GM20000 (cell line): ENCODE measurements at places on chromosomes 1 and 21.

- DNase-seq: no peak
Measured at GRCh38 chr1:73781251-73781650, 416.7 kb downstream of the LRRIQ3 start.

DNA sequence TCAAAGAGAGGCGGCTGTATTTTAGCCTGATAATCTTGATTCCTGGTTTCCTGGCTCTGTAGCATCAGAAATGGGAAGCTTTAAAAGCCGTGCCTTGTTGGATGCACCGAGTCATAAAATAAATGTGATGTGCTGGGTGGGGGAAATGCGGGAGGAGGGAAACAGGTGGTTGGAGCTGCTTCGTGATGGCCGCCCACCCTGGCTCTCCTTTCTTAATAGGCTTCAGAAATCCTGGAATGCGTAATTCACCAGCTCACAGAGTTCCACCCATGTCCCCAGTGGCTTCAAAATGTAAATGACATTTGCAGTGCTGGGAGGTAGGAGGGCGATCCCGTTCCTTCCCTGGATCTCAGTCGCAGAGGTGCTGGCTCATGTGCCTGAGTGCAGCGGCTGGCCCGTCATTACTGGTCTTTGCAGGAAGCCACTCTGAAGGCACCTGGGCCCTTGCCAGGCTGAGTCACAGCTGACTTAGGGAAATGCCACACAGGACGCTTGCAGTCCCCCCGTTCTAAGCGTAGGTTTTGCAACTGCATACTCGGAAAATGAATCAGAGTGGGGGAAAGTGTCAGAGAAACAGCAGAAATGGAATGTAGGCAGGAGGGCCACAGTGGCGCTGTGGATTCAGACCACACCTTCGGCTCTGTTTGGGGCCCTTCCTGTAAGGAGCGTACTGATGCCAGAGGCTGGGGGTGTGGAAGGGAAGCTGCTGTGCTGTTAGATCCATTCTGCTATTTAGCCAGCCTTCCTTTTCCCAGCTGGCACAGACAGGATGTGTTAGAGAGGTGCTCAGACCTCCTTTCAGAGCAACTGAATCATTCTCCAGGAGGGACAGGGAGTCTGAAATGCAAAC, 37.6 kb downstream of the GALNT2 start:
- peak; percentile 61 for DNase-seq

DNA sequence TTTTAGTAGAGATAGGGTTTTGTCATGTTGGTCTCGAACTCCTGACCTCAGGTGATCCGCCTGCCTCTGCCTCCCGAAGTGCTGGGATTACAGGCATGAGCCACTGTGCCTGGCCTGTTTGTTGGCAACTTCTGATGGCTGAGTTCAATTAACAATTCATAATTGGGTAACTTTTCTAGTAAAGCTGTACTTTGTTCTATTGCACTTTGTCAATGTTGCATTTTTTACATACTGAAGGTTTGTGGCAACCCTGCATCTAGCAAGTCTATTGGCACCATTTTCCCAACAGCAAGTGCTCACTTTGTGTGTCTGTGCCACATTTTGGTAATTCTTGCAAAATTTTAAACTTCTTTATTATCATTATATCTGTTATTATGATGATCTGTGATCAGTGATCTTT, 64.5 kb upstream of the USP24 start:
- no peak for DNase-seq

DNA sequence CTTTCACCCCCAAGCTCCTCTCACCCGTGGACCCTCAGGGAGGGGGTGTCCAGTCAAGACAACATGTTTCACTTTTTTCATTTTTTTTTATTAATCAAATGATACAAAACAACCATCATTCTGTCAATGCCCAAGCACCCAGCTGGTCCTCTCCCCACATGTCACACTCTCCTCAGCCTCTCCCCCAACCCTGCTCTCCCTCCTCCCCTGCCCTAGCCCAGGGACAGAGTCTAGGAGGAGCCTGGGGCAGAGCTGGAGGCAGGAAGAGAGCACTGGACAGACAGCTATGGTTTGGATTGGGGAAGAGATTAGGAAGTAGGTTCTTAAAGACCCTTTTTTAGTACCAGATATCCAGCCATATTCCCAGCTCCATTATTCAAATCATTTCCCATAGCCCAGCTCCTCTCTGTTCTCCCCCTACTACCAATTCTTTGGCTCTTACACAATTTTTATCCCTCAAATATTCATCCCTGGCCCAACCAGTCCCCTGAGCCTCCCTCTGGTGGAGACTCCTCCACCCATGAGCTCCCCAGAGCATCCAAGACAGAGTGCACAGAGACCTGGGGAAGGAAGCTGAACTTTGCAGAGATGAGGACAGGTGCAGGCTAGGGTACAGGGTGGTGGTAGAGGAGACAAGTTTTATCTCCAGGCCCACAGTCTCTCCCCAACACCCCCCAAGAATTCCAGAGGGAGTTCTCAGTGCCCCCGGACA, 1.4 kb upstream of the S100A16 start:
- DNase-seq: no peak

- DNase-seq: no peak
Measured at GRCh38 chr1:53286955-53287354, 40.9 kb downstream of the LRP8 start.

DNA sequence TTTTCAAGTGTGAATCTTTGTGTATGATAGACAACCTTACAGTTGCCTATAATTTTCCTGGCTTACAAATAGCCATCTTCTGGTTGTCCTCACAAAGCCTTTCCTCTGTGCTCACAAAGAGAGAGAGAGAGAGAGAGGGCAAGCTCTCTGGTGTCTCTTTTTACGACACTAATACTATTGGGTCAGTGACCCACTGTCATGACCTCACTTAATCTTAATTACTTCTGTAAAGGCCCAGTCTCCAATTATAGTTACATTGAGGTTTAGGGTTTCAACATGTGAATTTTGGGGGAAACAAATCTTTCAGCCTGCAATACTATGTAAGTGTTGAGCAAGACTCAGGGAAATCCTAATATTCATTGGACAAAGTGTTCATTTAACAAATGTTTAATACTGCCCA, 167.4 kb upstream of the COL11A1 start:
- DNase-seq: no peak

- no peak for DNase-seq
Measured at GRCh38 chr1:160829766-160830165, 32.9 kb downstream of the CD244 start.

- no peak for DNase-seq
Measured at GRCh38 chr1:201116091-201116490, 3.9 kb upstream of the CACNA1S start.

GRCh38 chr1:213484333-213484732, 433.3 kb downstream of the RPS6KC1 start:
- no peak for DNase-seq

DNA sequence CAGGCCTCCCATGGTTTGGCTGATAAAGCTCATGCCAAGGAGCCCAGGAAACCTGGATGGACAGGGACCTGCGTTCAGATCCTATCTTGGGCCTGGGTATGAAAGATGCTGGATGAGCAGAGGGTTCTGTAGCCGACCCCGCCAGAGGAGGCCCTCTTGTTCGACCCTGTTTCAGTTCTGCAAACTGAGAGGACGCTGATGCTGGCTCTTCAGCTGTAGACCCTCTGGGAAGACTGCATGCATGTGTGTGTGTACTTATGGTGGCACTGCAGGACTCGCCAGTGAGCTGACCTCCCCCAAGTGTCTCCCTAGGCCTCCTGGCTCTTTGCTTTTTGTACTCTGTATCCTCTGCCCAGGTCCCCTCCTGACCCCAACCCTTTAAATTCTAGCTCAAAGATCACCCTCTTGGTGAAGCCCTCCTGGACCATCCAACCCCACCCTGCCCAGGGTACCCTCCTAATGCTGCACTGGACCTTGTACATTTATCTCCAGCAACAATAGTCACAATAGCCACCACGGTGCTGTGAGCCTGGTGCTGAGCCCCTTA, 1.6 kb downstream of the EPS8L3 start:
- DNase-seq: no peak

DNA sequence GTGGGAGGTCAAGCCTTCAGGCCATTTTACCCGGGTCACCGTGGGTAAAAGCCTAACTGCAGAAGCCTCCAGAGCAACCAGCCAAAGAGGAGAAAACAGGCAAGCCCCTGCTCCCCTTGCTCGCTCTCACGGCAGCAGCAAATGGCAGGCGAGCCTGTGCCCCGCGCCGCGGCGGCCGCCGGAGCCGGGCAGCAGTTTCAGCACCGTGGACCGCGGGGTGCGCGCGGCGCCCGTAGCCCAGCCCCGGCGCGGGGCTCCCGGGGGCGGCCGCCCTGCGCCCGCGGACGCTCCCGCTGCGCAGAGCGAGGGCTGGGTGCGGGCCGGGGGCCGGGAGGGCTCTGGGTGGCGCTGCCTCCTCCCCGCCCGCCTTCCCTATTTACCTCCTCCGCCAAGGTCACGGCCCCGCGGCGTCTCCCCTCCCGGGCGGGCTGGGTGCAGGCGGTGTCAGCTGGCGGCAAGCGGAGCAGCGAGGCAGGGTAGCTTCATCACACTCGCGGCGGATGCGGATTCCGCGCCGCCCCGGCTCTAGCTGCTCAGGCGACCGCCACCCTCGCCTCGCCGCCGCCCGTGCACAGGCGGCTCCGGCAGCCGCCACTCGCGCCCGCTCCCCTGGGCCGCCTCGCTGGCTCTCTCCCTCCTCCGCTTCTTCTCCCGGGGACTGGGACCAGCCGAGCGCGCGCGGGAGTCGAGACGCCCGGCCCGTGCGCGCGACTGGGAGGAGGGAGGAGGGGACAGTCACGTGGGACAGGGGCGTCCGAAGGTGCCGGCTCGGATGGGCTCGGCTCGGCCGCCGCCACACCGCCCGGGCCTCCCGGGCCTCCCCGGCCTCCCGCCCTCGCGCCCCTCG, at the start of gene RGS7:
RGS7 (minus strand) TSS at position 687 of the 847 bp plus-strand sequence.
- DNase-seq: peak; percentile 63

- DNase-seq: no peak
Measured at GRCh38 chr1:94038511-94038910, 82.4 kb downstream of the ABCA4 start.

DNA sequence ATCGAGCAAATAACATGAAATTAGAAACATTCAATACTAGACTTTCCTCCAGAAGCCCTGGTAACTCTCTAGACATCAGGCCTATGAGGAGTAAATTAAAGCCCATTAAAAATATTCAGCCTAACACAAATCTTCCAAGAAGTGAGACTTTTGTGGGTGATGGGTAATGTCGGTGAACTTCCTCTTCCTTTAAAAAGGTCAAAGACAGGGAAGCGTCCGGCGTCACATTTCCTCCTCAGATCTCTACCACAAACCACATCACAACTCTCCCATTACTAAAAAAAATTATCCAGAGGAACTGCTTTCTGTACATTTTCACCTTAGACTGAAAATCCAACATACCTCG, 1.4 kb downstream of the EIF4G3 start:
- peak; percentile 25 for DNase-seq

GRCh38 chr1:228457017-228457395, 30.2 kb upstream of the RNF187 start:
- no peak for DNase-seq

- no peak for DNase-seq
Measured at GRCh38 chr21:17460094-17460493, 52.7 kb upstream of the CXADR start.

GRCh38 chr1:10304295-10304694, 93.9 kb downstream of the KIF1B start:
- DNase-seq: no peak

DNA sequence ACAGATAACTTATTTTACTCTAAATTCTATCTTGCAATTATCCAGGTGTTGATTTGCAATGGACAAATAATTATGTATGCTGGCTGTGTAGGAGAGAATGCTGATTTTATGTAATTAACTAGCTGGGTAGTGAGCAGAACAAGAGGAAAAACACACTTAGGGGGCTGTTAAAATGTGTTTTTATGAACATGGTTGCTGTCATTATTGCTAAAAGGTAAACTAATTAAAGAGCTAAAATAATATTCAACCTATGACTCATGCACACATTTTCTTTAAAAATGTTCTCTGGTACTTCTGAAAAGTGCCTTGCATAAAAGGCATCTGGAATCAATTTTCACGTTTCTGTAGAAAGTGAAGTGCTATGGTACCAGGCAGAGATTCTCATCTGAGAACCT, 192.8 kb upstream of the C8B start:
- no peak for DNase-seq

GRCh38 chr21:18354947-18355346, 48.6 kb downstream of the TMPRSS15 start:
- no peak for DNase-seq

GRCh38 chr1:104768466-104768865, 1018.8 kb downstream of the AMY1C start:
- peak; percentile 23 for DNase-seq

DNA sequence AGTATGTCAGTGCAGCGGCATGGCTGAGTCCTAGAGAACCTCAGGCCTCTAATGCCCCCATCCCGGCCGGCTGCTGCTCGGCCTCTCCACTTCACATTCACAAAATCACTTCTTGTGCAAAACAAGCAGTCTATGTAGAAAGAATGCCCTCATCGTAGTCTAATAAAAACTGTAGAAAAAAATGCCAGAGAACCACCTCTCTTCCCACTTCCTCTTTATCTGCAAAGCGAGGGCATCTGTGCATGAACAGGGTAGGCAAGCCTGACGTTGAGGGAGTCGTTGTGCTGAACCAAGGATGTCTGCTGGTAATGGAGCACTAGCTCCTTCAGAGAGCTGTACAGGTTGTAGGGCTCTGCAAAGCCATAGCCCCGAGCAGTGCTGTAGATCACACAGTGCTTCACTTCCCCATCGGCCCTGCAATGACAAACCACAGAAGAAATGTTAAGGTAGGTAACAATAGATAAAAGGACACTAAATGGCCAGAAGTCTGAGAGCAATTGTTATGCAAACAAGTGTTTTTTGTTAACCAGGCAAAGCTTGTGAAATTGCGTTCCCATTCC, 88.9 kb downstream of the PIK3R3 start:
- peak; percentile 64 for DNase-seq

DNA sequence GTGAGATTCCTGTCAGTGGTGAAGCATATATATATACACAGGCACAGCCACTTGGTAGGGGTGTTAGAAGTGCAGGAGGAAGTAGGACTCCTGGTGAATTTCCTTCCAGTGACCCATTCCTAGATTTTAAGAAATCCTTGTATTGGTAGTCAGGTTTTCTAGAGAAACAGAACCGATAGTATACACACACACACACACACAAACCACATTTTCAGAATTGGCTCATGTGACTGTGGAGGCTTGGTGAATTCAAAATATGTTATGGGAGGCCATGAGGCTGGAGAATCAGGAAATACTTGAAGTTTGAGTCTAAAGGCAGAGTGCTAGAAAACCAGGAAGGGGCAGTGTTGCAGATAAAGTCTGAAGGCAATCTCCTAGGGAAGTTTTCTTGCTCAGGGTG, 114.2 kb downstream of the FCRL5 start:
- no peak for DNase-seq

GRCh38 chr1:34771573-34772371, 9.2 kb upstream of the GJB3 start:
- DNase-seq: no peak

- DNase-seq: no peak
Measured at GRCh38 chr1:26102119-26102518, 9.5 kb upstream of the PDIK1L start.
